ENCODE measurements at places on chromosomes 6 and 20. TPM values are rescaled to one million over a fixed set of nuclear protein-coding genes. Genes with fewer than 3 reads are reported as not detected.

BMP6 gene
- not detected for total RNA-seq

DNA sequence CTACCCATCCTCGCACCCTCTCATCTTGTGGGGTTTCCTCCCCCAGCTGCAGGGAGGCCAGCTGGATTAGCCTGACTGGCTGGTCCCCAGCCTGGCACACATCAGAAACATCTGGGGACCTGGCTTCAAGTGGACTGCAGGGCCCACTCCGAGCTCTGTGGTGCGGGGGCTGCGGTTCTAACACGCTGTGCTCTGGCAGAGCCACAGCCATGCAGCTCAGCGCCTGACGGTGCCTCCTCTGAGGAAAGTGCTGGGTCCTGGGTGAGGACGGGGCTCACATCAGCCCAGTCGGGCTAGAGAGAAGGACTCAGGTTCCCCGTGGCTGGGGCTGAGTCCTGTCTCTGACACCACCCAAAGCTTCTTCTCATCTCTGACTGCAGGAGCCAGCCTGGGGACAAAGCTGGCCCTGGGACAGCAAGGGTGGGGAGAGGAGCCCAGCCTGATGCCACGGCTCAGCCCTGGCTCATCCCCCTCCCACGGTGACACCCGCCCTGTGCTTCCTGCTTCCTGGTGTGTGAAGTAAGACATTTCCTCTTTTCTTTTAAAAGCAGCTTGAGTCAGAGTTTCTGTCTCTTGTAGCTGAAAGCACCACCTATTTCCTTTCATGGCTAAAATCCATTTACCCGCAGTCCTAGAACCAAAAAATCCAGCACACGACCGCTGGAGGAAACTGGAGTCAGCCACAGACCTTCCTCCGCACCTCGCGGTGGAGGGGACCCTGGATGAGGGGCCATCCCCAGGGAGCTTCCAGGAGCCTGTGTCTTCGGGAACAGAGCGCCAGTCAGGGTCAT lies 127.4 kb upstream of the AFDN start:
- DNase-seq = no peak

DNA sequence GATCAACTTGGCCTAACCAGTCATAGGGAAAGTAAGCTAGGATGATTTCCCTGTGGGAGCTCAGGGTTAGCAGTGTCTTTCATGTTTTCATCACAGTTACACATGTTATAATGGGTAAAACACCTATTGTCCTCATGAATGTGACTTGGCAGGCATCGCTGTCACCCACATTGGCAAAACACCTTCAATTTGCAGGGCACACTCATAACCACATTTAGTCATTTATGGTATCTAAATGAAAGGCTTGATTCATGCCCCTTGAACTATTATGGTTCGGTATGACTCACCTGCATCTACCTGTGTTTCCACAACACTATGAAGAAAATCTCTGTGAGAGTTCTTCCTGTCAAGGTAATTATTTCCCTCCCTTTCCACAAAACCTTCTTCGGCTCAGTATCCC lies 49.2 kb downstream of the FRK start:
- no peak for DNase-seq

DNA sequence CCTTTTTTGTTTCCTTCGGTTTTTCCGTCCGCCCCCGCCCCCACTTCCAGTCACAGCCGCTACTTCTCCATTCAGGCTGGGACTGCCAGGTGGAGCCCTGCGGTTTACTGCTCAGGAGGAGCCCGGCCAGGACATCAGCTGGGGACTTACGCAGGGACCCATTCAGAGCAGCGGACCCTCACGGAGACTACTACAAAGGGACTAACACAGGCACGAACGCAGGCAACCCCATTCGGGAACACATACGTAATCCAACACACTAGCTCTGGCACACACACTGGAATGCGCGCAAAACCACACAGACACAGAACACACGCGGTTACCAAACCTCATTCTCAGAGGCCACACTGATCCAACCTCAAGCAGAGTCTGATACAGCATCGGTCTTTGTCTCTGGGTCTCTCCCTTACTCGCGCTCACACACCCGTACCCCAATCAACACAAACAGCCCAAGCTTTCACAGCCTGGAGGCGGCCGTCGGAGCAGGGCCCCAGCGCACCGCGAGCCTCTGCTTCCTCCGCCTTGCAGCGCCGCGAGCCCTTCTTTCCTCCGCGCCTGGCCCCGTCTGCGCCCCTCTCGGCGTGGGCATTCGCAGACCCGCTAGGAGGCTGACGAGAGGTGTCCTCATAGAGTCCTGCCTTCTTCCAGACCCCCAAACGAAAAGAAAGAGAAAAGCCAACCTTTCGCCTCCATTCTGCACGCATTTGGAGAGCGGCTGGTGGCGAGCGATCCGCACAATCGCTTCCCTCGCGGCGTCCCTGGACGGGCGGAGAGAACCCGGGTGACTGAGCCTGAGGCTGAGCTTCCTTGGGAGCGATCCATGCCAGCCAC lies 1.1 kb upstream of the SLC32A1 start:
- no peak for DNase-seq

GRCh38 chr20:63100926-63101699 lies 94.3 kb upstream of the BHLHE23 start:
- no peak for DNase-seq

All from RPMI7951 (cell line).